ENCODE measurements at places on chromosomes 11 and 22. TPM values are rescaled to one million over a fixed set of nuclear protein-coding genes. Genes with fewer than 3 reads are reported as not detected.

DNA sequence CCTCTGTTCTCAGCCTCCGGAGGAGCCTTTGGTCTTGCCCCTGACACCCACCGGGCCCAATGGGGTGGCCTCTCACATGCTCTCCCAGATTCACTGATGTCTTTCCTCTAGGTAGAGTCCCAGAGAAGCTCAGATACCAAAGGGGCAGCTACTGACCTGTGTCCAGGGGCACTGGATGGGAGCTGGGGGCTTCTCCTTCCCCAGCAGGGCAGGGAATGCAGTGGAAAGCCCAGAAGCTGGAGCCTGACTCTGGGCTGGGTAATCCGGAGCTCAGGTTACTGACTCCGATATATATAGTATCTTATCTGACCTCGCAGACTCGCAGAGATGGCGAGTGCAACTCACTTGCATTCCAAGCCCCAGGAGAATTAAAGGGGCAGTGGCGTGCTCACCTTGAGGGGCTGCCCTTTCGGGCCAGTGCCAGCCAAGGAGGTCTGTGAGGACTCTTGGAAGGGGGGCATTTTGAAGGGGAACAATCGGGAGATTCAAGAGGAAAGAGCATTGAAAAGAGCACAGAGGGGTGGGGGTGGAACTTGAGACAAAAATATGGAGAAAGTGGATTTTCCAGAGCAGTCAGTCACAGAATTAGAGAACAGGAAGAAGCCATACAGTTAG, 2.5 kb downstream of the USP2 start:
- peaks cover 12% of the 10 kb centered on the region for H3K27me3 ChIP-seq
- H3K4me3 ChIP-seq, result no peak overlapping the region
- H3K27ac ChIP-seq, result no peak overlapping the region
- no peak for DNase-seq

DNA sequence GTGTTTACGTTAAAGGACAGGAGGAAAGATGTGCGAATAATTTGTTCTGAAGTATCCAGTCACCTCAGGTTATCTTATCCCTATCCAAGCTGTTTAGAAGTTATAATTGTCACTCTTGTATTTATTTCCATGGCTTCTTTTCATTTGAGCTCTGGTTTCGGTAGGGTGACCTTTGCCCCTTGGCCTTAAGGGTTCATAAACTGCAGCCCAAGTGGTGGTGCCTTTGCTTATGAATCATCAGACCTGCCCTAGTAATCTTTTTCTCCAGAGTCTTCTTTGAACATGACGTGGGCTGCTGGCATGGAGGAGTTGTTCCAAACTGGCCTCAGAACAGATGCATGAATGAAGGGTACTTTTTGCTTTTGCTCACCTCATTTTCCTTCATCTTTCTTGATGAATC, 6.5 kb upstream of the CRYBB3 start:
- H3K36me3 ChIP-seq, result no peaks in the 10 kb centered on the region
- no peak overlapping the region for H3K4me3 ChIP-seq
- DNase-seq, result no peak
- no peak overlapping the region for H3K27ac ChIP-seq
- no peaks in the 10 kb centered on the region for H3K27me3 ChIP-seq

The GGTLC2 gene
- 0.55 TPM for total RNA-seq

The H19 gene
- total RNA-seq, result 193 TPM

GRCh38 chr22:27349456-27349855, 452.1 kb downstream of the MN1 start:
- no peak overlapping the region for H3K27ac ChIP-seq
- H3K4me1 ChIP-seq, result no peaks in the 10 kb centered on the region
- no peaks in the 10 kb centered on the region for H3K36me3 ChIP-seq
- no peak for DNase-seq
- H3K4me3 ChIP-seq, result no peak overlapping the region
- H3K27me3 ChIP-seq, result peaks cover 14% of the 10 kb centered on the region

Measured in left lung (tissue), 14 donors.